ENCODE measurements at places on chromosomes 6 and 20.

DNA sequence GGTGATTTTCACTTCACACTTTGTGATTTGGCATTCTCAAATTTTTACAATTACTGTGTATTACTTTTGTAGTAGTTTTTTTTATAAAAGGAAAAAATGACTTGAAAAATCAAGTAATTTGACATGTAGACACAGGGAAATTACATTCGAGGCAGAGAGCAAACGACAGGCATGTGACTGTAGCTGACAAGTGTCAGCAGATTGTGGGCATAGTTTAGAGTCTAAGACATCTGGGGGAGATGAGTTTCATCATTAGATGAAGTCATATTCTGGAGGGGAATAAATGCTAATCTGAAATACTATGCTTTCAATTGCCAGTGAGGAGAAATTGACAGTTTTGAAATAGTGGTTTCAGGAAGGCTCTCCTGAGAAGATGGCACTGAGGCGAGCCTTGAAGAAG, 126.0 kb downstream of the MTHFD1L start:
- no peak for DNase-seq

- DNase-seq = no peak
Observed at GRCh38 chr20:8020314-8021079, 936 bp upstream of the TMX4 start.

DNA sequence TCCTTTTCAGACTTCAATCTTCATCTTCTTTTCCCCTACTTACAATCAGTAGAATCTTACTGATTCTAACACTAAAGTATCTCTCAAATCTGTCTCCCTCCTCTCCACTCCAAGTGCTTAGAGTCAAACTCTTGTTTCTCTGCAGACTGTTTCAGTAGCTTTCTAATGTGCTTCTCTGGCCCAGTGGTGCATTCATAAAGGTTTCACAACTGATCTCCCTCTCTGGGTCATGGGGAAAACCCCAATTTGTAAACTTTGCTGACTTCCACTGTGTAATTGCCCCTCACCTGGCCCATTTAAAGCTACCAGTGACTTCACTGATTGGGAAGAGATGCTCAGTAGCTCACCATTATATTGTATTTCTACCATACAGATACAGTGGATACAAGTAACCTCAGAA, 183.6 kb downstream of the FAXC start:
- no peak for DNase-seq

- DNase-seq = no peak
Observed at GRCh38 chr20:49690899-49691620, 22.6 kb downstream of the B4GALT5 start.

GRCh38 chr6:23348185-23348584, 777.8 kb upstream of the NRSN1 start:
- DNase-seq = no peak

DNA sequence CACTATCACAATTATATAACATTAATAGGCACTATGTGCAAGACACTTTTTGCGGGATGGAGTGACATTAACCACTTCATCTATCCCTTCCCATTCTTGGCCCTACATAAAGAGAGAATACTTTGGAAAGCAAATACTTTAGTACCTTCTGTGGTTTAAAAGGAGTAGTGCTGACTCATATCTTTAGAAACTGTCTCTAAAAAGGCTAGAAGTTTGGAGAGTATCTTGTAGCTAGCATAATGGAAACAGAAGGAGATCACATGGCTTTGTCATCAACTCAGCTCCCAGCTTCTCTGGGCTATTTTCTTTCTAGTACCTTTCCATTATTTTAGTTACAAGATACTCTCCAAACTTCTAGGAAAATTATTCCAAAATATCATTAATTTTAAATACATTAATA, 157.5 kb downstream of the ADGRG6 start:
- DNase-seq = no peak

GRCh38 chr20:62900052-62900691, 26.1 kb downstream of the DIDO1 start:
- peak; percentile 78 for DNase-seq

DNA sequence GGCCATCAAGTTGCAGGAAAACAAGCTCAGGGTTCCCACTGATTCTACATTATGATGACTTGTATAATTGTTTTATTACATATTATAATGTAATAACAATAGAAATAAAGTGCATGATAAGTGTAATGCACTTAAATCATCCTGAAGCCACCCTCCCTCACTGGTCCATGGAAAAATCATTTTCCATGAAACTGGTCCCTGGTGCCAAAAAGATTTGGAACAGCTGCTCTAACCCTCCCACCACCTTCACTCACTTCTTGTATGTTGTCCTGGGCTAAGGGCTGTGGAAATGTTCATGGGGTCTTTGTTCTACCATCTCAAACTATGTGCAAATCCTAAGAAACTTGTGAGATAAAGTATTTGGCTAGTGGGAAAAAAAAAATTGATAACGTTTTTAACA, 133.8 kb downstream of the LRRC1 start:
- no peak for DNase-seq

- DNase-seq = no peak
Observed at GRCh38 chr20:64165866-64166600, 1.8 kb downstream of the MYT1 start.

GRCh38 chr6:165574220-165575157, 88.6 kb downstream of the PDE10A start:
- DNase-seq = no peak

DNA sequence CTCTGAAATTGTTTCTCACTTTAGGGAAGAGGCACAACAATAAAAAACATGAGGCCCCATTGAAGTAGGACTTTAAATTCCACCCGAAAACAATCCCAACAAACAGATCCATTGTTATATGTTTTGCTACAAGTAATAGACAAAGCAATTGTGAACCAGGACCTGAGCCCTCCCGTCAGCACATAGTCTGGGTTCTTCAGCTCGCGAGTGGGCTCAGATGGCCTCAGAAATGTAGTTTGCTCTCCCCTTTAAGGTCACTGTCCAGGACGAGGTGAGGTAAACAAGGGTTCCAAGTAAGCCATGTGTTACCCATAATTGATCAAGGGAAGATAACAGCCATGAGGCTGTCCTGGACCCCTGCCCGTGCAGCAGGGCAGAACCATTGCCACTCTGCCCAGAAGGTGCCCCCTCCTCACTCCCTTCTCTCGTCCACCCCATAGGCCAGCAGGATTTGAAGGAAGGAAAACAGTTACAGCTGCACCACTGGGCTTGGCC, 160.1 kb upstream of the QKI start:
- no peak for DNase-seq

GRCh38 chr20:44051661-44052000, 135.4 kb downstream of the JPH2 start:
- no peak for DNase-seq

DNA sequence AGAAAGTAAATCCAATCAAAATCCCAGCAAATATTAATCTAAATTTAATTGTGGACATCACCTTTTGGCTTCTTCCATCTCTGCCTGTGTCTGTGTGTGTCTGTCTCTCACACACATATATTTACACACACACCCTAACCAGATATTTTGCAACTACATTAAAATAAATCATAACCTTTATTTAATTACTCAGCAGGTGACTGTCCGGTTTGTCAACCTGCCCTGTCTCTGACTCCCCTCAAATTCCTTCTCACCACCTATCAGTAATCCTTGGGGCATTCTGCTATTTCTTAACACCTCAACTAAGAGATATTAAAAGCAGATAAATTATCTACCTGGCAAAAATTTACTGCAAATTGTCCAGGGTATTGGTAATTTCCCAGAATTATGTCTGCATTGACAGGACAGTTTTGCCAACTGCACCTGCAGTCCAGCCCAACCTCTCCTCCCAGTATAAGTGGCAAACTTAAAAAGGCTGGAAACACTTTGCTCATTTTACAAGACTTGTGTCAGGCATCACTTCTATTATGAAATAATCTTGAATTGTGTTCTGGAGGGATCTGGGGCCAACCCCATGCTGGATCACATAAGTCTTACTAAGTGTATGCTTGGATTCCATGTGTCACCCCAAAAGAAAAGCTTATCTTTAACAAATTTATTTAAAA, 216.1 kb downstream of the GMDS start:
- no peak for DNase-seq

GRCh38 chr6:56387621-56388414, 140.4 kb upstream of the COL21A1 start:
- DNase-seq = no peak

GRCh38 chr20:4161401-4162251, 146.3 kb upstream of the RNF24 start:
- no peak for DNase-seq

DNA sequence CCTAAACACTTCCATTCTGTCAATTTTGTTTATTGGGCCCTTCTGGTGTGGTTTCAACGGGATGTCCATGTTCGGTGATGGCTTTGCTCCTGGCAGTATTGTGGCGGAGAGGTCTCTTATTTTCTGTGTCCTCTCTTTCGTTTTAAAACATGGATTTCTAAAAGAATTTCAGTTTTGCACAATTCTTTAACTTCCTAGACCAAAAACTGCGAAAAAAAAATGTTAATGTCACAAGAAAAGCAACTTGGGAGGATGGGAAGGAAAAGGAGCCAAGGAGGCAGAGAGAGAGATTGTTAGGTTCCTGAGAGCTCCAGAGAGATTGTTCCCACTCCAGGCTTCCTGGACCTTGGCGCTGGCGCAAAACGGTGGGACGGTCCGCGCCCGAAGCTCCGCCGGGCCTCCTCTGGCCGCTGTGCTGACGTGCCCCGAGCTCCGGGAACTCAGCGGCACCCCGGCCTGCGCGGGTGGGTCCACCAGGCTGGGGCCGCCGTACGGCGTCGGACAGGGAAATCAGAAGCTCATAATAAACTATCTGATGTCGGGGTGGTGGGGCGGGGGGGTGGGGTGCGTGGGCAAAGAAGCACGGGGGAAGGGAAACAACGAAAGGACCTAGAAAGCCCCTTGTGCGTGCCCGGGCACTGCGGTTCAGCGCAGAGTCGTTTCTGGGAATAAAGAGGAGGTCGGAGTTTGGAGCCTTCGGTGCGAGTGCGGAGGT, 951 bp upstream of the OLIG3 start:
- DNase-seq = no peak

DNA sequence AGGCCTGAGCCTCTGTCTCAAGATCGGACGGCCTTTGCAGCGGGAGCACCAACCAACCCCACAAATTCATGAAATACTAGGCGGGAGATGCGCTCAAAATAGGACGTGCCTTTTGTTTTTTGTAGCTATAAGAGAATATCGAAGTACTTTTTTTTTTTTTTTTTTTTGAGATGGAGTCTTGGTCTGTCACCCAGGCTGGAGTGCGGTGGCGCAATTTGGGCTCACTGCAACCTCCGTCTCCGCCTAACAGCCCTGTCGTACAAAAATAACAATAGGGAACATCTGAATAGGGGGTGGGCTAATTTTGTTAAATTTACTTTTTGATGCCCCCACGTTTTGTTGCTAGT, 5.9 kb upstream of the TUBB2A start:
- DNase-seq = no peak

DNA sequence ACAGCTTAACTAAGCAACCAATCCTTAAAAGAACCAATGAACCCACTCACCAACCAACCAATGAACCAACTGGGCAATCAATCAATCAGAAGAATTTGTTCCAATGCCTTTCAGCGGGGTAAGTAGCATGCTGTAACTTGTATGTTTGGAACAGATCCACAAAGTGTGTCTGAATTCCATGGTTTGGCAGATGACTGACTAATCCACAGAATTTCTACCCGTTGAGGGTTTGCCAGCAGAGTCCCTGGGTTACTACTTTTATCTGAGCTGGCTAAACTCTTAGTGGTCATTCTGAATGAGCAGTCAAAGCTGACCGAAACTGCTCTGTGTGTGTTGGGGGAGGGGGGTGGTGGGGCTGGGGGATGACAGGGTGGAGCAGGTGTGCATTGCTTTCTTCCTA, 125.0 kb upstream of the JAG1 start:
- no peak for DNase-seq

DNA sequence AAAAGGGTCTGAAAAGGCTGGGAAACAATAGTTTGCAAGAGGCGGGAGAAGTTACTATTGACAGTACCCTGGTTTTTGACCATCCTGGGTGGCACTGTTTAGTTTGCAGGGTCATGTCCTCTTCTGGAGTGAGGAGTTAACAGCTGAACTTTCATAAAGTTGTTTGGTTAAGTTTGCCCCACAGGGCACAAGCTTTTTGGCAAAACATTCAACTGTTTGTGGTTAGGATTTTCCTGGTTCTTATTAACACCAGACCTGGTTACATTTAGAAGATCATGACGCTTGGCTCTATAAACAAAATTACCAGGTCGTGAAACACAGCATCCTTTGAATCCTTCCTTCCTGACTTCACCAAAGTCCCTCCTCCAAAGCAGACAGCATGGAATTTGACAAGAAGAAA, 106.1 kb downstream of the RIN2 start:
- DNase-seq = no peak

GRCh38 chr6:70684794-70685493, 17.3 kb downstream of the SMAP1 start:
- no peak for DNase-seq

DNA sequence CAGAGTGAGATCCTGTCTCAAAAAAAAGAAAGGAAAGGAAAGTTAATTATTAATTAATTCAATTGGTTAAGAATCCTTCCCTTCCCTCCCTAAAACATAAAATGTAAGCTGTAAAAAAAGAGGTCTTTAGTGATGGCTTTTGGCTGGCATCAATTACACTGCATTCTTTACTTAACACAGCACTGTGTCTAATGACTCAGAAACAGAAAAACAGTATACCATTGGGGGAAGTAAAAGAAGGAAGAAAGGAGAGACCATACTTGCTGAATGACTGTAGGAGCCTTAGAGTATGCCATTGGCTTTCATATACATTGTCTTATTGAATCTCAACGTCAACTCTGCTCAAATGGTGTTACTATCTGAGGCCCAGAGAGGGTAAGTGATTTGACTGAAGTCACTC, 18.3 kb upstream of the CITED2 start:
- no peak for DNase-seq

GRCh38 chr6:16519265-16520242, 241.7 kb downstream of the ATXN1 start:
- DNase-seq = no peak

DNA sequence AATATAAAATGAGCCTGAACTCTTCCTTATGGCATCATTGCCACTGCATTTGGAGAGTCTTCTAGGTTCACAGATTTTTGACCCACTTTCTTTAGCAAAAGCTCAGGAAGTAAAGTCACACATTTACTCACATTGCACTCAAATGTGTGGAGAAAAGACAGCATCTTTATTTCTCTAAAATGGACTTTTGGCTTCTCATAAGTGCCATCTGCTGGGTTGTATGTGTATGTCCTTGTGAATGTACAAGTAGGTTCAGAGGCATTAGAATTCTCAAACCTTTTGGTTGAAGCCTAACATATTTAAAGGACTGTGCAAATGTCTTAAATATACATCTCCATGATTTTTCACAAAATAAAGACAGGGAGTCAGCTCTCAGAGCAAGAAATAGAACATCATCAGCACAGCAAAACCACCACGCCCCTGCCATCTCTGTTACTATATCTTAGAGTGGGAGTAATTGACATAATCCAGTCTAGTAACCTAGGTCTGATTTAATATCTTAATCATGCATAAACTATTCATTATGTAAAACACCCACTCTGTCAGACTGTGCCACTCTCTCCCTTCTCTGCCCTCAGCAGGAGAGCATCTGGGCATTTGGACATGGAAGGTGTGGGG, 42.2 kb upstream of the SPTLC3 start:
- no peak for DNase-seq
